ENCODE measurements at places on chromosomes 3 and 15.

GRCh38 chr15:70829371-70830166 is 24.4 kb downstream of the LARP6 start:
- no peak for DNase-seq

DNA sequence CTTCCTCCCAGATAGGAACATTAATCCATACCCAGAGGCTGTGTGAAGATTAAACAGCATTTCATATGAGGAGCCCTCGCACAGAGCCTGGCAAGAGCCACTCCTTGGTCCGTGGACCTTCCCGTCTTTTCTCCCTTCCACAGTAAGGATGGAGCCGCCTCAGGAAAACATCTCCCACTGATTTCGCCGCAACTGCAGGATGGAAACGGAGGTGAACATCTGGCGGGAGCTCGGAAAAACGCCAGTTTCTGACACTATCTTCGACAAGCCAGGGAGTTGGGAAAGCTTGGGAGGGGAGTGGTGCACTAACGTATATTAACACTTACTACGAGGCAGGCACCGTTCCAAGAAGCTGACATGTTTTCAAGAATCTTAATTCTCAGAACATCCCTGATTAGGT is 157.9 kb downstream of the XXYLT1 start:
- no peak for DNase-seq

DNA sequence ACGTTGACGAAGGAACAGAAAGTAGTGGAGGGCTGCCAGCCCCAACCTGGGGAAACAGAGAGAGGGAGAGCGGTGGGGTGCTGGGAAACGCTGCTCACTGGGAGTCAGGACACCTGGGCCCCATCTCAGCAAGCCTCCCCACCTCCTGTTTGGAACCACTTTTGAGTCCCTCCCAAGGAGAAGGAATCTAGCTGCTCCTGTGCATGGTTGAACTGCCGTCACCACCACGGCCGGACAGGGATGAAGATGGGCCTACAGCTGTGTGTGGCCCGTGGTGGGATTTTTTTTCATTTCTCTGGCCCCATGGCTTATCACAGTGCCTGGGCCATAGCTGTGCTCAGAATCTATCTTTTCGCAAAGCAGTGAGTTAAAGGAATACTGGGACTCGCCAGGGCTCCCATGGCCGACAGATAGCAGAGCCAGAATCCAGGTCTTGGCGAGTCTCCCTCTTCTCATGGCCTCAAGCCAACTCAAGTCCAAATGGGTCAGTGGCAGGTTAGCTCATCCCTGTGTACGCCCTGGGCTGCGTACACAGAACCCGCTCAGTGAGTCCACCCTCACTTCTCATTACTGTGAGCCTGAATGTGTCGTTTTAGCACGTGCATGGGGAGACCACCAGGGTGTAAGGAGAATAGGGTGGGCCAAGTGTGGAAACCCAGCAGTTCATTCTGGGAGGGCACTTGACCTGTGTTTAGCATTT is 271.2 kb downstream of the FAM43A start:
- no peak for DNase-seq

GRCh38 chr3:180980611-180981010 is 8.9 kb downstream of the DNAJC19 start:
- no peak for DNase-seq

DNA sequence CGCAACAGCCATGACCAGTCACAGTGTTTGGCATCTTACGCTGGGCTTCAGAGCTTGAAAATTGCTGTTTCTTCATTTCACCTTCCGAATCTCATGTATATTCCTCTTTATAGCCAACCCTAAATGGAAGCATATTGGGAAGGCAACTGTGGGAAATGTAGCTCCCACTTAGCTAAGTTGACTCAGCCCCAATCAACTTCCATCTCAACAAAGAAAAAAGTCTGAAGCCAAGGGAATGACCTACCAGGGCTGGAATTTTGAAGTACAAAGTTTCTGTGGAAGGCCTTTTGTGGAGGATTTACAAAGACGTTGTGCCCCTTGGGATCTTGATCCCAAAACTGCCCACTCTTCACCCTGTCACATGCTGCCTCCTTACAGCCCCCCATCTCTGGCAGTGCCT is 85.2 kb upstream of the OXTR start:
- DNase-seq, result no peak

GRCh38 chr3:88744896-88745295 is 362.5 kb upstream of the EPHA3 start:
- DNase-seq, result no peak
